ENCODE measurements at places on chromosomes 11 and 22. TPM values are rescaled to one million over a fixed set of nuclear protein-coding genes. Genes with fewer than 3 reads are reported as not detected.

The ARHGEF17 gene
- total RNA-seq = 47.6 TPM

The TBC1D10A gene
- total RNA-seq = 9.1 TPM

The ROBO4 gene
- 13.8 TPM for total RNA-seq

The ADORA2A gene
- 4.5 TPM for total RNA-seq

The CNIH2 gene
- total RNA-seq = not detected

The RASGRP2 gene
- 37.3 TPM for total RNA-seq

The MS4A6E gene
- not detected for total RNA-seq

Data from right cardiac atrium (tissue), 5 donors.